ENCODE measurements at places on chromosomes 5 and 9.

GRCh38 chr5:86439593-86440110, 178.1 kb upstream of the COX7C start:
- no peak for DNase-seq

- no peak for DNase-seq
Observed at GRCh38 chr9:18745710-18746109, 271.8 kb downstream of the ADAMTSL1 start.

DNA sequence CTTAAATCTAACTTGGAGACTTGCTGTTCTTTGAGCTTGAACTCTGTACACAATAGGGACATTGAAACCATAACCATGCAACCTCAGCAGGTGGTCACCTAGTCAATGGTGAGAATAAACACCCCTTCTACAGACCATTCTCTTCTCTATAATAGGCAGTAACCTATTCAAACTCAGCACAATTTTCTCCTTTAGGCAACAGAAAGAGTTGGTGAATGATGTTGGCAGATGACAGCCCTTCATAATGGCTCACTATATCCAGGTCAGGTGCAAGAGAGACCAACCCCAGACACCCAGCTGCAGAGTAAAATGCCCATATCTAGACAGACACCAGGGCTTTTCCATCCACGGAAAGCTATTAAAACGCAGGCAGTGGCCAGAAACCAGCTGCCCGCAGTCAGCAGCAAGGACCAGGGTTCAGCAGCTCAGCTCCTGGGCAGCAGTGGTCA, 106.7 kb downstream of the SERINC5 start:
- DNase-seq = no peak

DNA sequence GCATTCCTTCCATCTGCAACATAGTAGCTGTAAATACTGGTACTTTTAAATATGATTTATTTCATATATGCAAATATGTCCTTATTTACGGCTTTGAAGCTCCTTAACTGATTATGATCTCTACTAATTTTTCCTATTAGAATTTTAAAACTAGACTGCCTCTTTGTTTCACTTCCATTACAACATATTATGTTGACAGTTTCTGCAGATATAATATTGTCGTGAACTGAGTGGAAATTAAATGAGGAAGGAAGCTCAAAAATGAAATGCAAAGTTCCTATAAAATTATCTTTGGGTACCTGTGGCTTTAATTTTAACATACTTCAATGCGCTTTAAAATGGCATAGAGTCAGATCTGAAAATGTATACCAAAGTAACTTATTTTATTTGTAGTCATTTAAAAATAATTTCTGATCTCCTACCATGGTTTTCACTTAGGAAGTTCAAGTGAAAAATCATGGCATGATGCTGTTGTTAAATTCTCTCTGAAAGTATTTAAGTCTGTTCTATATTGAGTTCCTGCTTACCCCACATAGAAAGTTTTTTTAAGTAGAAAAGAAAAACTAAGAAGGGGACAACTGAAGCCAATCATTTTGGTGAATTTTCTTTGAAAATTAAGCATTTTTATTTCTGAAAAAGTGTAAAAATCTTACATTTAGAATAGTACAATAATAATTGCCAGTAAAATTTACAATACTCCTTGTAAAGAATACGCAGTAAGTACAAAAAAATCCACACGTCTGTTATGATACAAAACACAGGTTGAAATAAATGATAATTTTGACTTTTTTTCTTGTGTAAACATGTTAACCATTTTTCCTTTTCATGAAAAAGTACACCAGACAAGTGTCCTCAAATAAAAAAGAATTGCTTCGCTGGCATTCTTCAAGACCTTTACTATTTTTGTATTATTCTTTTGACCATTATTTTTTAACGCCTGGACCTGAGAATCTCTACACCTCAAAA, 2.6 kb downstream of the FOXD1 start:
- DNase-seq = no peak

GRCh38 chr9:88312045-88312444, 76.2 kb upstream of the SPIN1 start:
- no peak for DNase-seq

GRCh38 chr9:101403516-101404285, 5.0 kb downstream of the ZNF189 start:
- DNase-seq = no peak

DNA sequence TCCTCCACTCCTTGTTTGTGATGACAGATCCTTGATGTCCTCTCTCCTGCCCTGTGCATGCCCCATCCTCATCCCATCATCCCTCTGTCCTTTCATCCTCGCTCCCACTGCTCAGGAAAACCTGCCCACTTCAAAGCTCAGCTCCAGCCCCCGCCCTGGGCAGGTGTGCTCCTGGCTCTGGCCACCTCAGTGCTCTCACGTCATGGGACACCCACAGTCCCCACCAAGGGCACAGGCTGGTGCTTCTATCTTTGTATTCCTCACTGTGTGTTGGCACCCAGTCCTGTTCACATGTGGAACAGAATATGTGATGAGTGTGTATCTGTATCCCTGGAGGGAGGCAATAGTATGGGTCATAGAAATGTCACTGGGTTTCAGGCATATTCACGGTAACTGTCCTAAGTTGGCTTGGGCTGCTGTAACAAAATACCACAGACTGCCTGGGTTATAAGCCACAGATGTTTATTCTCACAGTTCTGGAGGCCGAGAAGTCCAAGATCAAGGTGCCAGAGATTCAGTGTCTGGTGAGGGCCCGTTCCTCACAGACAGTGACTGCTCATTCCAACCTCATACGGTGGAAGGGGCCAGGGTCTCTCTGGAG, 13.5 kb downstream of the GFPT2 start:
- no peak for DNase-seq

DNA sequence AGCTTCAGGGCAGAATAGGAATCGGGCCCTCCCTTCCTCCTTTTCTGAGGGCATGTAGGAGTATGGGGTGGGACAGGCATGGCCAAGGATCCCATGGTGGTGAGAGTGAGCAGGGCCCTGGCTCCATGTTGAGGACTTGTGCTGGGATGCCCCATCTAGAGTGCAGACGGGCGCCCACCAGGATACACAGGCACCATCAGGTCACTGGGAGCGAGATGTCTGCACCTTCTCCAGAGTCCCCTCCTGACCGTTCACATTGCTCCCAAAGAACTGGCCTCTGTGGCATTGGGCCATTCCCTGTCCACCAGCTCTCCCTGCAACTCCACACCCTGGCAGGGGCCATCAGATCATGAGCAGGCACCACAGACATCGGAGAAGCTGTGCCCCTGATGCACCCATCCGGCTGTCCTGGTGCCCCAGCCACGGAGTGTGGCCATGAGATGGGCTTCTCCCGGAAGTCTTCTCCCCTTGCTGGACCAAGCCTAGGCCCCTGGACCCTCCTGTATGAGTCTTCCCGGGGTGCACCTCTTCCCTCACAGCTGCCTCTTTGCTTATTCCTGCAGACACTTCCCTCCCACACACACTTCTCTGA, 195.0 kb downstream of the IRX2 start:
- no peak for DNase-seq

DNA sequence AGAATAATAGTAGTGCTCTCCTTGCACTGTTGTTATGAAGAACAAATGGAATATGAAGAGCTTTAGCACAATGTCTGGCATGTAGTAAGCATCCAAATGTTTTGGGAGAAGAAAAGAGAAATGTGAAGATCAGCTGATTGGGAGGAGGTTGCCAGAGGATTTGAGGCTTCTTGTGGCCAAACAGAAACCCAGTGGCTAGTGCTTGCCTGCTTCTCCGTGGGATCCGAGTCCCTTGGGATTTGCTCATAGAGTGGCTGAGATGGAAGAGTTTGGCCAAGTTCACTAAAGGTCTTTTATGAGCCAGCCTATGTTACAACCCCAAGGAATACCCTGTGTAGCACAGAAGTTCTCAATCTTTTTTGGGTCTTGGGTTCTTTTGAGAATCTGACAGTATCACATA, 86.0 kb downstream of the ANGPTL2 start:
- DNase-seq = no peak

- DNase-seq = no peak
Observed at GRCh38 chr5:172276214-172276613, 7.3 kb downstream of the UBTD2 start.

GRCh38 chr5:8934455-8934854, 611.4 kb downstream of the SEMA5A start:
- DNase-seq = no peak

DNA sequence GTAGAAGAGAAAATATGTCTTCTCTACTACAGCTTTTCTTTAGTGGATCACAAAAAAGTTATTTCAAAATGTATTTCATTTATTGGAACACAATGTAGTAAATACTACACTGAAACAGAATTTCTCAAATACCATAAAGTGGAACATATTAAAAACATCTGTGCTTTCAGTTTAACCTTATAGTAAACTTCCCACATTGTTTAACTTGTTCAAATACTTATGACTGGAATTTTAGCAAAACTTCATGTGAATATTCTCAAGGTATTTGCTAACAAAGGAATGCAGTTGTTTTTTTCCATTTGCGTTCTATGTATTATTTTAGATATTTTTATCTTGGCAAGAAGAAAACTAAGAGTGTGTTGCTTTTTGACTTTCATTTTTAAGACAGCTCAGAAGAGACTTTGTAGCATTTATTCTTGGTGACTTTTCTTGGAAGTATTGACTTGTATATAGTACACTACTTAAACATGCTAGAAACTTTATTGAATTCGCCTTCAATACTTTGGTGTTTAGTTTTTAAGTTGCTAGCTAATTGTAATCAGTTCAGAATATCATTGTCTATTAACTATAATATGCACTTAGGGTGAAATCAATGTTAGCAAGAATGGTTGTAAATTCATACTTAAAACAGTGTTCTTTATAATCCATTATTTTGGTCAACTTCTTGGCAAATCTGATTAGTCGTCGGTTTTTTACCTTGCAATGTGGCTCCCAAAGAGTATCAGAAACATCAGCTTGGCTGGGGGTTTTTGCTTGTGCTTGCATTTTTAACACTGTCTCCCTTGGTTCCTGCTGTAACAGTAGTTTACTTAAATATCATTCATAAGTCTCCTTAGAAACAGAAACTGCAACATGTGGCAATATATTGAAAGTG, 5.0 kb upstream of the RHOBTB3 start:
- DNase-seq = no peak

- DNase-seq = no peak
Observed at GRCh38 chr5:55441954-55442353, 92.8 kb downstream of the PLPP1 start.

- DNase-seq = no peak
Observed at GRCh38 chr5:2738156-2738699, 13.2 kb downstream of the IRX2 start.

- DNase-seq = no peak
Observed at GRCh38 chr5:142202282-142202681, 93.7 kb downstream of the NDFIP1 start.

GRCh38 chr9:82512728-82513127, 524.2 kb downstream of the SPATA31D1 start:
- no peak for DNase-seq

DNA sequence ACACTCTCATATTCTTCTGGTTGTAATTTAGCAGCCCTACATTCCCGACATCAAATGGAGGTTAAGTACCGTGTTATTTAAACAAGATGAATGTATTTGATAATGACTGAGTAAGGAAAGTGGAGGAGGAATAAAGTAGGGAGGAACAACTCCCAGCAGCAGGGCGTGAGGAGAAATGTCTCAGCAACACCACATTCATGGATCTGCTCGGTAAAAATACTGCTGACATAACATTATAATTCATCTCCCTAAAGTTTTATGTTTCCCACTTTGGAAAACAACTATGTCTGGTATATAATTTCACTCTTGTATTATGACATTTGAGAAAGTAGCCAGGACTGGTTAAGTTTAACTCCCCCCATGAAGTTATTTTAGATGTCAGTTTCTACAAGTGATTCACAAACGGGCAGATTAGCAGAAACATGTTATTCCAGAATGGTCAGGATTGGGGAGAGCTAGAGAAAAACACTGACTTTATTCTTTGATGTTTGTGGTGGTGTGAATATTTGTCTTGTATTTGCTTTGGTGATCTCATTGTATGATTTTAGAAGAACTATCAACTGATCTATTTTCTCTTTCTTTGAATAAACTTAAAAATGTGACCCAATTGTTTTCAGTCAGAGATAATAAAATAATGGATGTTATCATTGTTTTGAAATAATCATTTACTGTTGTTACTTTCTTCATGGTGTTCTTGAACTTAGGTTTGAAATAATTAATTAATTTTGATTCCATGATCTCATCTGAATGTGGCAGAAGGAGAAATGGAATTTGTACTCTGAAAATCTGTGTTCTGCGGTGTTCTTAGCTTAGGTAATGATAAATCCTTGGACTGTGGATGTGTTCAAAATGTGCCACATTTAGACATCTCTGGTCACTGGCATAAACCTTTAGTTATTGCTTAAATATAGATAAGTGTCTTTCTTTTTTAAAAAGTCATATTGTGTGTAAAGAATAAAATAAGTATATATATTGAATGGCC, 303.6 kb upstream of the ZNF608 start:
- no peak for DNase-seq

- no peak for DNase-seq
Observed at GRCh38 chr5:66850354-66851075, 254.3 kb downstream of the MAST4 start.

DNA sequence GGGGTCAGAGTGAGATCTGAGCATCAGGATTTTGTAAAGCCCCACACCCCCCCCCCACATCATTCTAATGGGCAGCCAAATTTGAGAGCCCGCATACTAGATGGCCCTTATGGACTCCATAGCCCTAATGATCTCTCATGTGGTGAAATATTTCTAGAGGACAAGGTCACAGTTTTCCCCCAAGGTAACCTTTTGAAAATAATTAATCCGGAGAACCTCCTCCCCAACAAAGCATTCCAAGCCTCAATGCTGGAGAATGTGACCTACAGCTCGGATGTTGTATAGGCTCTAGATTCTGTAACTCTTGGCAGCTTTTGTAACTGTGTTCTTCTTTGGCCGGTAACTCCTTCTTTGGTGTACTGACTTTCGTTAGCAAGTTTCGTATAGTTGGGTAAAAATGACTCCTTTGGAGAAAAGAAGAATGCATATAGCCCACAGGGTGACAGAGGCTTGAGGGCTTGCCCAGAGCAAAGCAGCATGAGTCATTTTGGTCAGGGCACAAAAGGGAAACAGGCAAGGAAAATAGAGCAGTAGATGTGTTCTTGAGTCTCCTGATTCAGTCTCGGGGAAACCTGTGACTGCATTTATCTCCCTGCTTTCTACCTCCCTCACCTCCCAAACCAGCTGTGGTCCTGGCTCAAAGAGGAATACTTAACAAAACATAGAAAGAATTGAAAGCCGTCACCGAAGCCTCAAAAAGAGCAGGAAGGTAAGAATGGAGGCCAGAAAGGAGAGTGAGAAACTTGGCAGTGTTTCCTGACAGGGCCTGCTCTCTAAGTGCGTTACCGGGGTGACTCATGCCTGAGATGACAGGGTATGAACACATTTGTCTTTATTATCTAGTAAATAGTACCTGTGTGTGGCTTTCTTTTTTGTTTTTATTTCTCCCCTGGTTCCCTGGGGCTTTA, 6.6 kb upstream of the XPA start:
- DNase-seq = no peak

DNA sequence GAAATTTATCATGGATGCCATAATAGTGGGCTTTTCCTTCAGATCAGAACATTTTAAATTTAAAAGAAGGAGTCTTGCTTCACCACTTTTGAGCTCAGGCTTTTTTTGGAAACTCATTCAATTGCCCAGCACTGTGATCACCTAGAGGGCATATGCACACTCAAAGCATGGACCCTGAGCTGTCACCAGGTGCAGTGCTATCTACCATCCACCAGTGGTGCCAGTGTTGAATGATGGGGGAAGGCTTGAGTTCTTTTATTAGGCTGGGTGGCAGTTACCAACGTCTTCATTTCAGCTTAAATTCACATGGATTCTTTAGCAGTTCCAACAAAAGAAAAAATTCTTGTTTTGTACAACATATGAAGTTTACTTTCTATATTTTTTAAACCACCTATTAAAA, 164.1 kb downstream of the CFAP90 start:
- DNase-seq = no peak

Measured in activated T-helper 1 cell treated with anti-CD3 and anti-CD28 coated beads, Interleukin-2, amount 50 U/mL, for 16 hours (primary cell).